ENCODE measurements at places on chromosomes 6 and 20.

DNA sequence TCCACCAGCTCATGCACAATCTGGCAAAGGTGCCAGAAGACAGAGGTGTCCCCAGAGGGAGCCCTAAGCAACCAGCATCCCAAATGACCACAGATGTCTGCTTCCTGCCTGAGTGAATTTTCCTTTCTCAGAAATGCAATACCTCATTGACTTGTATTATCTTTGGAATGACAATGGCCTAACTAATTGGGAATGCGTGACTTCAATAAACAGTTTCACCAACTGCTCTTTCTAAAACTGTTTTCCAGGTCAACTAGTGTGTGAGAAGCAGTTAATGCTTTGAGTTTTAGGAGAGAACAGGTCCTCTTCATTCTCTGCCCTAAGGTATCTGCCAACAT, 108.9 kb upstream of the SNX9 start:
- peaks cover 2% of the 10 kb centered on the region for H3K4me1 ChIP-seq
- no peaks in the 10 kb centered on the region for H3K27me3 ChIP-seq
- H3K36me3 ChIP-seq = no peaks in the 10 kb centered on the region
- no peak overlapping the region for H3K4me3 ChIP-seq
- DNase-seq = no peak

DNA sequence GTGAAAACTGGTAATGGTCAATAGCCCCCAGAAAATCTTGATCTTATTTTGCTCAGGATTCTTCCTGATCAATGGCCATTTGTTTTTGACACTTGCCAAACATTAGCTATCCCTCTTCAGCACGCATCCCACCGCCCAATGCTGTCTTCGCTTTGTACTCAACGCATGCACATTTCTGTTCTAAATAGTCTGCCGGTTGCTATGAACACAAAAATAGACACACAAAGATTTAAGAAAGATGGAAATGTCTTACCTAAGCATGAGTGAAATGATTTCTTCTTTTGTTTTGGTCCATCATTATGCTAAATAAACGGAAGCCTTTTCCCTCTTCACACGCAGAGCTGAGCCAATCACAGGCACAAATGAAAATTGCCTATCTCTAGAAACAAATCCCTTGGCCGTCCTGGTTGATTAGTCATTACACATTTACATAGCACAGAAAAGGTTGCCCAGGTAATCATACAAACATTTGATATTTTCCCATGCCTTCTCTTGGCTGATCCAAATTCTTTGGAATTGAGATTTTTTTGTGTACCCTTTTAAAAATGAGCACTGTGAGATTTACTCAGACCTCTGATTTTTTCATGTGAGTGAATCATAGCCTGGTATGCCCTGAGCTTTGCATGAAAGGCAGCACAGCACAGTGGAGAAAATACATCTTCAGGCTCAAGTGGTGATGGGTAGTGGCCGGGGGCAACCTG, 70.5 kb upstream of the FAM184A start:
- H3K4me3 ChIP-seq = no peak overlapping the region
- H3K36me3 ChIP-seq = no peaks in the 10 kb centered on the region
- no peak for DNase-seq

GRCh38 chr6:74973591-74973990, 232.3 kb downstream of the COL12A1 start:
- H3K27me3 ChIP-seq = no peaks in the 10 kb centered on the region
- H3K4me3 ChIP-seq = no peak overlapping the region
- H3K27ac ChIP-seq = no peak overlapping the region
- H3K4me1 ChIP-seq = no peaks in the 10 kb centered on the region
- DNase-seq = no peak

GRCh38 chr20:44010162-44010704, 95.6 kb downstream of the TOX2 start:
- no peak overlapping the region for H3K27ac ChIP-seq
- no peaks in the 10 kb centered on the region for H3K27me3 ChIP-seq
- no peak for DNase-seq
- peaks cover 3% of the 10 kb centered on the region for H3K4me1 ChIP-seq
- no peak overlapping the region for H3K4me3 ChIP-seq
- H3K36me3 ChIP-seq = peaks cover 5% of the 10 kb centered on the region

GRCh38 chr6:140071601-140072062, 697.2 kb upstream of the CITED2 start:
- no peaks in the 10 kb centered on the region for H3K27me3 ChIP-seq
- no peak overlapping the region for H3K4me3 ChIP-seq
- no peak for DNase-seq
- peaks cover 18% of the 10 kb centered on the region for H3K4me1 ChIP-seq
- H3K27ac ChIP-seq = peak overlapping the region; percentile 1

DNA sequence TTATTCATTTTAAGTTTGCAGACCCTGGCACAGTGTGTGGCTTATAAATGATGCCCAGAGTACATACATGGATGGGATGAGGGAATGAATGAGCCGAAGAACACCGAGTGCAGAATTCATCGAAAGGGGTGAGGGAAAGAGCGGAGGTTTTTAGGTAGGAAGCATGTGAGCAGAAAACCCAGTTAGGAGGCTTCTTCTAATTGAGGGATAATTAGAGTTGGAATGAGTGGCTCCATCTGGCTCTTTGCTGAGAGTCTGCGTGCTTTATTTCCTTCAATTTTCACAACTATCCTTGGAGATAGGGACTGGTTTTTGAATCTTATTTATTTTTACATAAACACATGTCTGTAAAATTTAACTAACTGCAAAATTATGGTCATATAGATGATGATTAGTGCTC, 150.7 kb downstream of the DOK5 start:
- no peaks in the 10 kb centered on the region for H3K27me3 ChIP-seq
- no peak overlapping the region for H3K27ac ChIP-seq
- no peaks in the 10 kb centered on the region for H3K4me1 ChIP-seq
- no peaks in the 10 kb centered on the region for H3K36me3 ChIP-seq

DNA sequence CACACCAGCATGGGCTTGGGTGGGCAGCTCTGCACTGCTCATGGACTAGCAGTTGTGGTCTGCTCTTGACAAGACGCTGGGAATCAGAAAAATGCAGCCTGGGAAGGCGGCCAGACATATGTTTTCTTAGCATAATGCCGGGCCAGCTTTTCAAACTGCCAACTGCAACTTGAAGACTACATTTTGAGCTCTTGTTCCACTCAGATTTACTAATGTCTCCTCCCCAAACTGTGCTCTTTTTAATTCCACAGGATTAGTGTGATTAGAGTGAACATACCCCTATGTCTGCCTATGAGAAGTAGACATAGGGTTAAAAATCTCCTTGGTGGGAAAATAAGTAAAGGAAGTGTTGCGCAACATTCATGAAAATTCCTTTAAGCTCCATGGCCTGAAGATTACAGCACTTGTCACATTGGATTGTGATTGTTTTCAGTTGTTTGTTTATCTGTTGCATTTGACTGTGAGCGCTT, 5.3 kb upstream of the FNDC1 start:
- no peak for DNase-seq
- peaks cover 11% of the 10 kb centered on the region for H3K4me1 ChIP-seq
- no peaks in the 10 kb centered on the region for H3K36me3 ChIP-seq

GRCh38 chr20:50050660-50051308, 62.2 kb downstream of the UBE2V1 start:
- no peak overlapping the region for H3K4me3 ChIP-seq
- DNase-seq = no peak
- peaks cover 38% of the 10 kb centered on the region for H3K4me1 ChIP-seq
- peaks cover 5% of the 10 kb centered on the region for H3K27me3 ChIP-seq
- no peaks in the 10 kb centered on the region for H3K36me3 ChIP-seq
- H3K27ac ChIP-seq = no peak overlapping the region

- no peaks in the 10 kb centered on the region for H3K27me3 ChIP-seq
- H3K36me3 ChIP-seq = no peaks in the 10 kb centered on the region
These were observed 293.6 kb upstream of the STXBP5 start for GRCh38 chr6:146910611-146911010.

GRCh38 chr6:129889580-129889979, 28.5 kb upstream of the TMEM244 start:
- H3K27me3 ChIP-seq = no peaks in the 10 kb centered on the region

DNA sequence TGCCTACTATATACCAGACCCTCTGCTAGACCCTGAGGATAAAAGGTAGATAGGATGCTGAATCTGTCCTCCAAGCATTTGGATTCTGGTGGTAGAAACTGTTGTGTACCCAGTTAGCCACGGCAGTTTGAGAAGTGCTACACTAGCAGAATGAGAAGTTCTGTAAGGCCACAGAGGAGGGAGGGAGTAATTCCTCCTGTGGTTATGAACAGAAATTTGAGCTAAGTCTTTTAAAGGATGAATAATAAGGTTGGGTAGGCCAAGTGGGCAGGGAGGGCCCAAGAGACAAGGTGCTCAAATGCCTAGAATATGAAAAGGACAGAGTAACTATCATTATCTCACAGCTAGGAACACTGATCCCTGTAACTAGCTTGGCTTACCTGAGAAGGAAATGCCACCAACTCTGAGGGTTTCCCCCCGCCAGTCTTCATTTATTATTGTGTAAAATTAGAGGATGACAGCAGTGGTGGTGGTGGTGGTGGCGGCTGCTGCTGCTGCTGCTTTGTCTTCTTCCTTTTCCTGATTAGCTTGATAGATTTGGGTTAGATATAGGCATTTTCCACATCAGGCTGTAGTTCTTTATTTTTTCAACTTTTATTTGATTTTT, 243.3 kb downstream of the PRL start:
- H3K4me1 ChIP-seq = no peaks in the 10 kb centered on the region
- no peak overlapping the region for H3K27ac ChIP-seq
- DNase-seq = no peak
- no peak overlapping the region for H3K4me3 ChIP-seq
- no peaks in the 10 kb centered on the region for H3K27me3 ChIP-seq
- no peaks in the 10 kb centered on the region for H3K36me3 ChIP-seq

DNA sequence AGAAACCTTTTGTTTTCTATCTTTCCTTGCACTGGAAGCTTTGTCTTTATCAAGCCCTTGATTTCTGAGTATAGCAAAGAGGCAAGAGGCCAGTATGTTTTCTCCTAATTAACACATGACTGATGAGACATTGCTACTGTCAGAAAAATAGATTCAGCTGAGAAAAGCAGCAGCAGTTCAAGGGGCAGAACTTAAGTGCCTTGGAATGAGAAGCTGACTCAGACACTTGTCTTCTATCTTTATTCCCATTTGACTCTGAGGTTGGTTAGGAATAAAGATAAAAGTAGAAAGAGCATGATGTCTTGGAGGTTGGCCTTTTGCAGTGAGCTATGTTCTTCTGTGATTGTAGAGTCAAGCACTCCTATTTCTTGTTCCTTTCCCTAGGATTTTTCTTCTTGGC, 79.1 kb upstream of the MAN1A1 start:
- no peak overlapping the region for H3K4me3 ChIP-seq
- DNase-seq = no peak
- H3K27ac ChIP-seq = no peak overlapping the region
- H3K36me3 ChIP-seq = no peaks in the 10 kb centered on the region
- no peaks in the 10 kb centered on the region for H3K27me3 ChIP-seq
- no peaks in the 10 kb centered on the region for H3K4me1 ChIP-seq

DNA sequence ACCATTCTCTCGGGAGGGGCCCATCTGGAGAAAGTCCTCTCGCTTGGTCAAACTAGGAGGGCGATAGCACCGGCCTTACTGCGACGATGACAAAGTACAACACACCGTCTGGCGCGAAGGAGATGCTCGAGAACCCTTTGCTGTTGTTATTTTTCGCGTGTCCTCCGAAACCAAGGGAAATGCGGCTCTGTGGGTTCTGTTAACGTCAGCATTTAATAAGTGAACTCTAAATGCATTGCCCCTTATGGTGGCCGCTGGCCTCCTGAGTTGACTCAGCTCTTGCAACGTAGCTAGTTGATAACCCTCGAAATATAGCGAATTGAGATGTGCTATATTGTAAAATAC, 577 bp upstream of the SCAND1 start:
- peak overlapping the region; percentile 98 for H3K27ac ChIP-seq
- peaks cover 26% of the 10 kb centered on the region for H3K4me1 ChIP-seq
- DNase-seq = no peak
- H3K4me3 ChIP-seq = peak overlapping the region; percentile 91

DNA sequence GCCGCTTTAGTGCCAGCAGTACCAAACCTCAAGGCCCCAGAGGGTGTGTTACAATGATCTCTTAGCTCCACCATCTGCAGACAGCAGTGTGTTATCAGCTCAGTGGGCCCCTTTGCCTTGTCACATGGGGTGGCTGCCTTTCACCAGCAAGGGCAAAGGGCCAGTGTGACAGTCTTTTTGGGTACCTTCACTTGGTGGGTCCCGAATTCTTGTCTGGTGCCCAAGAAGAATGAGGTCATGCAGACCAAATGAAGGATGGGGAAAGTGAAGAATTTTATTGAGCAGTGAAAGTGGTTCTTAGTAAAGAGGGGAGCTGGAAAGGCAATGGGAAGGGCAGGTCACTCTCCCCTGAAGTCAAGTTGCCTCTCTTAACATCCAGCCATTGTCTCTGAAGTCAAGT, 2.9 kb upstream of the SMIM28 start:
- no peaks in the 10 kb centered on the region for H3K4me1 ChIP-seq
- H3K27me3 ChIP-seq = no peaks in the 10 kb centered on the region
- H3K36me3 ChIP-seq = no peaks in the 10 kb centered on the region
- DNase-seq = no peak
- no peak overlapping the region for H3K4me3 ChIP-seq

- DNase-seq = no peak
- no peaks in the 10 kb centered on the region for H3K36me3 ChIP-seq
- no peaks in the 10 kb centered on the region for H3K27me3 ChIP-seq
- no peak overlapping the region for H3K4me3 ChIP-seq
- H3K27ac ChIP-seq = no peak overlapping the region
- peaks cover 29% of the 10 kb centered on the region for H3K4me1 ChIP-seq
These were observed 99.3 kb upstream of the MRPS10 start for GRCh38 chr6:42316981-42317380.

DNA sequence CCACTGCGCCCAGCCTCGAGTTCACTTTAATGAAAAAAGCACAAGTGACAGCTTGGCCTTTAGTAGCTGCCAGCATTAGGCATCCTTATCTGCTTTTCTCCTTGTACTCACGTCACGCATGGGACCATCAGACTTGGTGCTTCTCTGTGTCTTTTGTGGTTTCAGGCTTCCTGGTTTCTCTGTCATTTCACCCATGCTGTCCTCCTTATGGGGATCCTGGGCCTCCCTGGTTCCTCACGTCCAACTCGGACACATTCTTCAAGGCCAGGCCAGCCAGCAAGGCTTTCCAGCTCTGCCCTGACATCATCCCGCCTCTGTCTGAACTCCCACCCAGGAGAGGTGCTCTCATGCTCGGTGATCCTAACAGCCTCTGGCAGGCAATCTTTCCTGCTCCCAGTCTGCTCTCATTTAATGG, 83.2 kb downstream of the TIAM2 start:
- DNase-seq = no peak
- H3K27ac ChIP-seq = no peak overlapping the region
- no peaks in the 10 kb centered on the region for H3K36me3 ChIP-seq
- no peaks in the 10 kb centered on the region for H3K4me1 ChIP-seq
- no peak overlapping the region for H3K4me3 ChIP-seq

DNA sequence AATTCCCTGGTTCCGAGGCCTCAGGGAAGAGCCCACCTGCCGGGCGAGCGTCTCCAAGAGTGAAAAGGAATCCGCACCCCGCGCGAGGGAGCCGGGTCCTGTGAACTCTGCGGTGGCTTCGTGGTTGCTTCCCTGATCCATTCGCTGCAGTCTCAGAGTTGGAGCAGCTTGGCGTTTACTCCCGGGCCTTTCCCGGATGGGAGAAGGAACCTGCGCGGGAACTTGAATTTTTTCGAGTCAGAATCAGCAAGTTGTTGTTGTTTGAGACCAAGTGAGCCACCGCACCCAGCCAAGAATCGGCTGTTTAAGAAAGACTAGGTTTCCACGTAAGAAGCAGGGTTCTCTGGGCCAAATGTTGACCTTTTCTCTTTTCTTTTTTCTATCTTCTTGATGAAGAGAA, 12.9 kb downstream of the PRSS16 start:
- no peak overlapping the region for H3K4me3 ChIP-seq
- H3K36me3 ChIP-seq = no peaks in the 10 kb centered on the region
- no peaks in the 10 kb centered on the region for H3K4me1 ChIP-seq

GRCh38 chr6:105487040-105487790, 84.3 kb upstream of the PREP start:
- H3K4me1 ChIP-seq = peaks cover 19% of the 10 kb centered on the region
- DNase-seq = no peak
- no peaks in the 10 kb centered on the region for H3K36me3 ChIP-seq
- no peak overlapping the region for H3K27ac ChIP-seq
- no peaks in the 10 kb centered on the region for H3K27me3 ChIP-seq

Measured in lower lobe of right lung (tissue), 2 donors.